Activated CD4-positive, alpha-beta T cell treated with anti-CD3 and anti-CD28 coated beads, Interleukin-2, amount 10 ng/mL, durations not matched to agents 7 days and 5 days (primary cell): ENCODE measurements at places on chromosomes 7 and 10.

- H3K27me3 ChIP-seq, result peaks cover 2% of the 10 kb centered on the region
- H3K36me3 ChIP-seq, result no peaks in the 10 kb centered on the region
- no peak overlapping the region for H3K4me3 ChIP-seq
- H3K4me1 ChIP-seq, result no peaks in the 10 kb centered on the region
- H3K27ac ChIP-seq, result no peak overlapping the region
Observed at GRCh38 chr10:44755481-44755880, 155.7 kb upstream of the TMEM72 start.

- H3K27ac ChIP-seq, result no peak overlapping the region
- H3K4me1 ChIP-seq, result no peaks in the 10 kb centered on the region
- no peak overlapping the region for H3K4me3 ChIP-seq
- peaks cover 9% of the 10 kb centered on the region for H3K27me3 ChIP-seq
- DNase-seq, result no peak
- H3K36me3 ChIP-seq, result no peaks in the 10 kb centered on the region
Observed at GRCh38 chr7:94687076-94687475, 31.1 kb upstream of the SGCE start.

DNA sequence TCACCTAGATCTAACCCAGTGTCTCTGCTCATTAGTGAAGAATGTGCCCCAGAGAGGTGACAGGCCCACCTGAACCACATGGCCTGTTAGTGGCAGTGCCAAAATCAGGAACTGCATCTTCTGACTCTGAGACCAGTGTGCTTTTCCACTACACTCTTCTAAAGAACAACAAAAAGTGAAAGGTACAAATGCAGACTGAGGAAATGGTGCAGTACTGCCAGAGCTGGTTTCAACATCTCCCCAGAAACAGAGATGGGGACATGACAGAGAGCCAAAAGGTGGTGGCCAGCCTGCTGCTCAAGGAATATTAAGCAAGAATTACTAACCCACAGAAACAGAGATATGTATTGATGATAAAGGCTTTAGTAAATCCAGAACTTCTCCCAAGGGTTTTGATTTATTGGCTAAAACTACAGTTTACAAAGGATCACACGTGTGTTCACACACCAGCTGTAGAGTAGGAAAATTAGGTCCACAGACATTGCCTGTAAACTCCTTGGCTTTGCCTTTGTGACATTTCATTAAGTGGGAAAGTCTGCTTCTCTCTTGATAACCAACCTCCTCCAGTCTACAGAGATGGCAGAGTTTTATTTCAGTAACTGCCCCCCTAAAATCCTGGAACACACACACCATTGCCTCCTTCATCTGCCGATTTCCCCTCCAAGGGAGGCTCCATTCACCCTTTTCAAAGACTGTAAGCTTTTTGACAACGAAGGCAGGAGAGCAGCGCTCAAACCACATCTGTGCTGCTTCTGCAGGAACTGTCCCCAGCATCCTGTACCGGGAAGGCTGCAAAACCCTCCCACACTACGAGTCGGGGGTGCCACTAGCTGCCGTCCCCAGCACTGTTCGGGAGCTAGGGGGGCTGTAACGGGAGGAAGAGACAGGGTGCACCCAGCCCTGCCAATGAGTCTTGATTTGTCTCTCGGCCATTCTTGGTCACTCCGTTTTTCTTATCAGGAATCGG lies 29.8 kb downstream of the GSDME start:
- peak overlapping the region; percentile 41 for H3K27ac ChIP-seq
- peaks cover 31% of the 10 kb centered on the region for H3K4me1 ChIP-seq

DNA sequence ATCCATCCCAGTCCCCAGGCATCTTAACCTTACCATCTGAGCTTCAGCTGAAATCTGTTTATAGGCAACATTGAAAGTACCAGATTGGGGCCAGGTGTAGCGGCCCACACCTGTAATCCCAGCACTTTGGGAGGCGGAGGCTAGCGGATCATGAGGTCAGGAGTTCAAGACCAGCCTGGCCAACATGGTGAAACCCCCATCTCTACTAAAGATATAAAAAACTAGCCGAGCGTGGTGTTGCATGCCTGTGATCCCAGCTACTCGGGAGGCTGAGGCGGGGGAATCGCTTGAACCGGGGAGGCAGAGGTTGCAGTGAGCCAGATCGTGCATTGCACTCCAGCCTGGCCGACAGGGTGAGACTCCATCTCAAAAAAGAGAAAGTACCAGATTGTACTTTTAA lies 39.0 kb downstream of the CRCP start:
- H3K36me3 ChIP-seq, result peaks cover 57% of the 10 kb centered on the region
- no peak overlapping the region for H3K27ac ChIP-seq
- no peak for DNase-seq
- peaks cover 22% of the 10 kb centered on the region for H3K4me1 ChIP-seq
- H3K27me3 ChIP-seq, result no peaks in the 10 kb centered on the region
- H3K4me3 ChIP-seq, result no peak overlapping the region

- no peaks in the 10 kb centered on the region for H3K27me3 ChIP-seq
- DNase-seq, result no peak
- no peak overlapping the region for H3K27ac ChIP-seq
- H3K4me1 ChIP-seq, result peaks cover 16% of the 10 kb centered on the region
- H3K4me3 ChIP-seq, result no peak overlapping the region
Observed at GRCh38 chr10:58360412-58361004, 24.7 kb upstream of the TFAM start.
